ENCODE measurements at places on chromosomes 6 and 20.

DNA sequence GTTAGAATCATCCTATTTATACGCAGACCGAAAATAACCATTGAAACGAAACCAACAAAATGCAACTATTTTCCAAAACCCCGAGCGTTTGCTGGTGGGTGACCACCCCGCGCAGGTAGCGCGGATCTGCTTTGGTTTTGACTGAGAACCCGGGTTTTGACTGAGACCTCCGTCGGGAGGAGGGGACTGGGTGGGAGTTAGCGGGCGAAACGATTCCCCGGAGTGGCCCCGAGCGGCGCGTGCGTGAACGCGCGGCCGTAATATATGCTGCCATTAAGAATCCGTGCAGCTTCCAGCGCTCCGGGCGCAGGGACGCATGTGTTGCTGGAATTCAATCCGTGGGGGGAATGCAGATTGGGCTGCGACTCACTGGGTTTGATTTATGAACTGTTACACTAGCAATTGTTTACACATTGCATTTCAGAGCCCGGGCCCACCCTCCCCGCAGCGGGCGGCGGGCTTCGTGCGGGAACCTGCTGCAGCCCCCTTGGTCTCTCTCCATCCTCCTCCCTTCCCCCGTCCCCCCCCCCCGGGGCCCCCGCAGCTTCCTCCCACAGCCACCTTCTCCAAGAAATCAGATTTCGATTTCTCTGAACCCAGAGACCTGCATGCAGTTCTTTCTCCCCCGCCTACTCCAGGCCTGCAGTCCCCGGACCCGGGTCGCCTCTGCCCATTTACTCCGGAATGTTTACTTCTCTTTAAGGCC, 9.9 kb downstream of the NRN1 start:
- no peak for DNase-seq

- no peak for DNase-seq
Observed at GRCh38 chr6:169969372-169970099, 218.1 kb downstream of the ERMARD start.

GRCh38 chr20:63032861-63033793, 26.4 kb upstream of the BHLHE23 start:
- no peak for DNase-seq

DNA sequence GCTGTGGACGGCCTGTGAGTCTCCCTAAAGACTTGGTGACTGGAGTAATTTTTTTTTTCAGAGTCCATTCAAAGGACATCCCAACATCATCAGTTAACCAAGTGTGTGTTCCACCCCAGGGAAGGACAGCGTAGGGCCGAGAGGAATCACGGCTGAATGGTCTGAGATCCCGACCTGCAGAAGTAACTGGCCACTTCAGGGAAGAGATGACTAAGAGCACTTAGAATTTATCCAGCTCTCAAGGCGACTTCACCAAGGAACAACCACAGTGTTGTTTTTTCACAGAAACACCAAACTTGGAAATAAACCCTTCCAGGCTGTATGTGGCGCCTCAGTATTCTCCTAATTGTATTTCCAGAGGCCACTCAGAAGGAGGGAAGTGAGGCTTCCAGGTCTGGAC, 231.6 kb downstream of the FNDC1 start:
- DNase-seq: no peak

GRCh38 chr6:145327586-145327985, 407.7 kb downstream of the EPM2A start:
- no peak for DNase-seq

- DNase-seq: no peak
Observed at GRCh38 chr6:1601158-1602048, 8.3 kb upstream of the FOXC1 start.

DNA sequence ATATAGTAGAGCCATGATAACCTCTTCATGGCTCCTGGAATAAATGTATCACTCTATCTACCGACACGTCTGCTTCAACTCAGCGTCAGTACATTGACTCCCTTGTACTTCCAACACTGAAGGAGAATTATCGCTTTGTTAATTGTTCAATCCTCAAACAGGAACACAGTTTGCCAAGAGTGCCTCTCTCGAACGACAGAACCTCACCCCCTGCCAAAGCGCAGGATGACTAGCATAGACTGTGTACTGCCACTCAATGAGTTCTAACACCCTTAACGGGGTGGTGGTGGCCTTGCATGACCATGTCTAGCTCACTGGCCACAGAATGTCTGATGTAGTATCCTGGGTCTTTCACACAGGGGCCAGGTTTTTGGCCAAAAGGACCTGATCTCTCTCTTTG, 81.4 kb upstream of the HEY2 start:
- DNase-seq: no peak

- DNase-seq: no peak
Observed at GRCh38 chr20:49915118-49915379, 280 bp downstream of the SPATA2 start.

DNA sequence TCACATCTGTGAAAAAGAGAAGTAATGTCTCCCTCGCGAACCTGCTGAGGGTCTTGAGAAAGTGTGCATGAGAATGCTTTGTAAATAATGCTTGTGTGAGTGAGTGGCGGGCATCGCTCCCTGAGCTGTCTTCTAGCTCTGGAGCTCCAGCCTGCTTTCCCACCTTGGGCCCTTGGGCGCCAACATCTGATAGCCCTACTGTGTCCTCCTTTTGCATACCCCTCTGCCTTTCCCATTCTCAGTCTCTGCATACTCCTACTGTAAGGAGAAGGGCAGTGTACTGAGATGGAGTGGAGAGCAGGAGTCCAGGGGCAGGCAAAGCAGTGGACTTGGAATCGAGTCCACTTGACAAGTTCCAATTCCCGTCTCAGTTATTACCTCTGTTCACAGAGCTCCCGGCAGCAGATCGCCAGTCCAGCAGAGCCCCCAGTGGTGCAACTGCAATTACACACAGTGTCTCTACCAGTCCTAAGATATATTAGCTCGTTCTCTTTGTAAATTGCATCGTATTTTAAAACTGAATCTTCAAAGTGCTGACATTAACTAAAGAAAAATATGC, 847 bp upstream of the NCR2 start:
- DNase-seq: no peak

GRCh38 chr6:107116328-107116892, 1.1 kb upstream of the BEND3 start:
- no peak for DNase-seq

DNA sequence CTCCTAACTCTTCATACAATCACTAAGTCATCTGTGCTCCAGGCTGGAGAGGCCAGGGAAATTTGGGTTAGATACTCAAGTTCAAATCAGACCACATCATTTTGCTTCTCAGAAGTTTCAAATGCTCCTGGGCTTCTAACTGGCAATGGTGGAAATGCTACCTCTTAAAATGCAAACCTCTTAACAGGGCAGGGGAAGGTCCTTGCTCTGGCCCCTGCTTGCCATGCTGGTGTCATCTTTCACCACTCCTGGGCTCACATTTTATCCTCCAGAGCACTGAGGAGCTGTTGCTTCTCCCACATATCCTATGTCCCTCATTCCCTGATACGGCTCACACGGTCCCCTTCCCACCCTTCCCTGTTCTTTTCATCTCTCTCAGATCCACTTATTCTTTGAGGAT, 41.8 kb upstream of the NT5E start:
- no peak for DNase-seq

- DNase-seq: no peak
Observed at GRCh38 chr20:62804021-62804626, 511 bp upstream of the OGFR start.

GRCh38 chr6:44004625-44005506, 122.4 kb downstream of the MRPL14 start:
- DNase-seq: no peak

GRCh38 chr6:128655978-128656498, 135.6 kb upstream of the PTPRK start:
- DNase-seq: peak; percentile 4

GRCh38 chr20:25051386-25052155, 6.4 kb downstream of the ACSS1 start:
- no peak for DNase-seq

DNA sequence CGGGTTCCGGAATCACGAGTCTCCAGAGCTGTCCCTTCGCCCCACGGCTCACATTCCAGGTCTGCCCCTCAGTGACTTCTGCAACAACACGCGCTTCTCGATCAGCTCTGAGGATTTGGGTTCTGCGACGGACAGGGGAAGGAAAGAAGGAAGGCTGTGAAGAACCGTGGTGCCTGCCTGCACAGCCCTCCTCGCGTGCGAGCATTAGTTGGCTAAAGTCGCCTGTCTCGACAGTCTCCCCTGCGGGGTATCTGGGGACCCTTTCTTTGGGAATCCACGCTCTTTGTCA, 23.1 kb downstream of the VPS52 start:
- peak; percentile 27 for DNase-seq

DNA sequence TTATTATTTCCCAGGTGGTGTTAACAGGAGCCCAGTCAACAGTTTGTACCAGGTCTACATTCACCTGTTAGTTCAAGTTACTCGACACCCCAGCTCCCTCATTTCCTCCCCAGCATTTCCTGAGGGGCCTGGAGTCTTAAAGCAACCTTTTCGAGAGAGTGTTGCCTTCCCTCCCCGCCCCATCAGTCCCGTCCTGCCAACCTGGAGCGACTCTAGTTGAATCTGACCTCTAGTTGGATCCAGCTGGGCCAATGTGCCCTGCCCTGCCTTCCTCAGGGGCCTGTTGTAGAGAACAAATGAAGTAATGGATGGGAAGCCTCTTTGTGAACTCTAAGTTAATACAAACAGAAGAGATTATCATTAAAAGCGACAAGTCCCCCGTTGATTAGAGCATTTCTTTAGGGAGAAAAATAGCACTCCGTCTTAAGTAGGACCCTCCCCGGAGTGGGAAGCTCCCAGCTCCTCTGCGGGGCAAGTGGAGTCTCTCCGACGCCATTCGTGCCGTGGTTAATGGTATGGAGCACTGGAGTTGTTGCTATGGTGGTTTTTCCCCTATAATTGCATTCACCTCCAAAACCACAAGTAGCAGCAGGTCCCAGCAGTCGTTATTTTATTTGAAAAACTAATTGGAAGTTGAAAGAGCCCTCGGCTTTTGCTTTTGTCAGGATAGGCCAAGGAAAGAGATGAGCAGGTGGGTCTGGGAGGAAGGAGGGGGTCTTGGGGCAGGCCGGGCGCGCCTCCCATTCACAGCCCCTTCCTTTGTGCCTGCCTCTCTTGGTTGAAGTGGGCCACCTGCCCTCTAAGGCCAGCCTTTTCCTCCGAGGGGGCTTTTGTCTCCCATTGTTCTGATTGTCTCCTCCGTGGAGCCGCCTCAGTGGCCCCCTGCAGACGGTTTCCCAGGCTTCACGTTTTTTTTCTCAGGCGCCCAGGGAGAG, 16.1 kb downstream of the GHRH start:
- no peak for DNase-seq

DNA sequence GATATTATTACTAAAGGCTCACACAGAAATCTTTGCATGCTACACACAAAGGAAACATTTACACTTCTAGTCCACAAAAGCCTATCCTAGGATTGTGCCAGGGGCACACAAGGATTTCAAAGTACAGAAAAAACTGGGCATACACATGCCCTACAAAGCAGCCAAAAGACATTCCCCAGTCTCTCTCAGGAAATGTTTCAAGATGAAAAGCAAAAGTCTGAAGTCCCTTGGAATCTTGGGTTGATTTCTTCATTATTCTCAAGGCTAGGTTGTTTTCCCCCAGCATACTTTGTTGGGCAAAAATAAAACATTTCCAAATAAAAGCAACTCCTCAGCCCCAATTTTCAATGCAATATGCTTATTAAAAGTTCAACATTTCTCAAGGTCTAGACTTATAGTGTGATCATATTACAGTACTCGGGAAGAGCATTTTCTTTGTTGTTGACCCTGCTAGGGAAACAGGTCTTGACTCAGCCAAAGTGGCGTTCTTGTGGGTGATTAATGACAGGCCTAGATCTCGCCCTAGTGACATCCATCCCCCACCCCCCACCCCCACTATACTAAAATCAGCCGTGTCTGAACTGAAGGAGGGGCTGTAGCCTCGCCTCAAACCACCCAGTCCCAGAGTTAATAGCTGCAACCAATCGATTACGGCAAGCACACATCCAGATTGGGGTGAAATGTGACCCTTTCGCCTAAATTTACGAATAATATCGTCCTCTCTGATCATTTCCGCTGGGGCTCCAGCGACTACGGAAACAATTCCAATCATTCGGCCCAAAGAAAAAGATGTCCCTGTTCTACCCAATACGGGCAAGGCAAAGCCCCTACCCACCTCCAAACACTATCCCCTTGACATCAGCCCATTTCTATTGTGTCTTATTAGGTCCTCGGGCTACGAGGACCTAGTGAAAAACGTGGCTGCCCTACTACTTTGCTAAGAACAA, 1.4 kb downstream of the AKIRIN2 start:
- peak; percentile 11 for DNase-seq

All from stimulated activated CD4-positive, alpha-beta T cell treated with anti-CD3 and anti-CD28 coated beads, Interleukin-2, amount 100 ng/mL, for 48 hours (primary cell).